Right renal pelvis (tissue), 4 donors: ENCODE measurements at places on chromosomes 12 and 14.

- no peak for DNase-seq
Measured at GRCh38 chr12:76085520-76085868, 1.0 kb upstream of the NAP1L1 start.

DNA sequence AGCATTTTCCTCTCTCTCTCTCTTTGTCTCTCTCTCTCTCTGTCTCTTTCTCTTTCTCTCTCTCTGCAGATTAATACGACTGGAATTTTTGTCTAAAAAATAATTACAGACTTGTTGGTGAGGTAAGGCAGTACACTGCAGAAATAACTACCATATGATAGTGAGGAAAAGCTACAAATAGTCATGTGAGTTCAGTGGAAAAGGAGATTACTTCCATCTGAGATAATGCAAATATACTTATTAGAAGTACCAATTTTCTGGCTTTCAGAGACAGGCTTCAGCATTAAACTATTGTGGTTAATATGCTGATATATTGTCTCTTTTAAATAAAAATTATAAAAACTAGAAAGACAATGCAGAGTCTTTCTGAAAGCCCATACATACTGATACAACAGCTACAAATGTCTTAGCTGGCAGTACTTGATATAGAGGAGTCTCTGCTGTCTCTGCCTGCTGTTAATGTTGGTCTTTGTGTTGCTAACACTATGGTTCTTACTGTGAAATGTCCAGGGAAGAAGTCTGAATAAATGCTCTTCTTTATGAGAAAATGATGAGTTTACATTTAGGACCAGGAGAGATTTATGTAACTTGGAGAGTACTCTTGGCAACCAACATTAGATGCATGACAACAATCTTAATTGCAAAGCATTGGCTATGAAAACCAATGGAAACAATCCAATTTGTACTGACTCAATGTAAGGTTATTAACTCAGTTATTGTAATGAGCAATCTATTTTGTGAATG is 167.0 kb downstream of the LRFN5 start:
- DNase-seq: no peak

DNA sequence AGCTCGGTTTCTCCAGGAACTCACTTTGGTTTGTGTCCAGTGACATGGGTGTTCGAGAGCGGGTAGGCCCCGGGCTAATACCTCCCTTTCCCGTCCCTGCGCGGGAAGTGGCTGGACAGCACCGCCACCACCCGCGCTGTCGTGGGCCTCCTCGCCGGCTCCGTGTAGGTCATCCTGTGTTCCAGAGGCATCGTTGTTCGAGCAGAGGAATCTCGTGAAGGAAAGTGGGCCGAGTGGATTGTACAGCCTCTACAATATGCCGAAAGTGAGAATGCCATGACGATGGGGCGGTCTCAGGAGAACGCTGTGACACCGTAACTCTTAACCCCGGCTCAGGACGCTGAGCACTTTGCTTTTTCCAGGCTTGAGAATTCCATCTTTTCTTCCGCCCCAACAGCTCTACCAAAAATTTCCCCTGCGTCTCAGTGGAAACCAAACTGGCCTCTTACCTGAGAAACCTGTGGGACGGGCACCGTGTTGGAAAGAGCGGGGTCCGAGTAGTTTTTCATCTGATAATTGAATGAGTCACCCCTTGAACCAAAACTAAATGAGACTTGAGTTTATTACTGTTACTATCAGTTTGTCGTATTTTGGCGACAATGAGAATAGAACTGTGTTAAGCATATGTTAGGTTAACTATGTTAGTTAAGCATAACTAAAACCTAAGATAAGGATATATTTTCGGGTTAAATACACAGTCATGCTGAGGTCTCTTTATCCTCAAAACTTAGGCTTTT is 510 bp downstream of the EIF2S1 start:
- DNase-seq: no peak

DNA sequence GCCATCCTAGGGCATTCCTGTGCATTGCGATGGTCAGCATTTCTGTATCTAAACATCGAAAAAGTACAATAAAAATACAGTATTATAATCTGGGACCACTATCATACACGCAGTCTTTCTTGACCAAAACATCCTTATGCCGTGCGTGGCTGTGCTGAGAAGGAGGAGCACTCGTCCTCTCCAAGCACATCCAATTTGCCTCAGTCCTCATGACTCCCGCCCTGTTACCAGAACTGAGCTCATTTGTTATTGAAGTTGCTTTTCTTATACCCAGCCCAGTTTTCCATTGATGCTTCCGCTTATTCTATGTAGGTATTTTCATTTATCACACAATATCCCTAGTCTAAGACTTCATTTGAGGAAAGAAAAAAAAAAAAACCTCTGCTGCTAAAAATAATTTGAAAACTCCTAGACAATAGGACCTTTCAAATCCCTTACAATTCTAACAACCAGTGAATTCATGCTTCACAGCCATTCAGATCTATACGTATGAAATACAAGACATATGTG is 236.9 kb upstream of the PLEKHG7 start:
- no peak for DNase-seq

- DNase-seq: no peak
Measured at GRCh38 chr14:52360831-52361230, 46.7 kb downstream of the PTGER2 start.

DNA sequence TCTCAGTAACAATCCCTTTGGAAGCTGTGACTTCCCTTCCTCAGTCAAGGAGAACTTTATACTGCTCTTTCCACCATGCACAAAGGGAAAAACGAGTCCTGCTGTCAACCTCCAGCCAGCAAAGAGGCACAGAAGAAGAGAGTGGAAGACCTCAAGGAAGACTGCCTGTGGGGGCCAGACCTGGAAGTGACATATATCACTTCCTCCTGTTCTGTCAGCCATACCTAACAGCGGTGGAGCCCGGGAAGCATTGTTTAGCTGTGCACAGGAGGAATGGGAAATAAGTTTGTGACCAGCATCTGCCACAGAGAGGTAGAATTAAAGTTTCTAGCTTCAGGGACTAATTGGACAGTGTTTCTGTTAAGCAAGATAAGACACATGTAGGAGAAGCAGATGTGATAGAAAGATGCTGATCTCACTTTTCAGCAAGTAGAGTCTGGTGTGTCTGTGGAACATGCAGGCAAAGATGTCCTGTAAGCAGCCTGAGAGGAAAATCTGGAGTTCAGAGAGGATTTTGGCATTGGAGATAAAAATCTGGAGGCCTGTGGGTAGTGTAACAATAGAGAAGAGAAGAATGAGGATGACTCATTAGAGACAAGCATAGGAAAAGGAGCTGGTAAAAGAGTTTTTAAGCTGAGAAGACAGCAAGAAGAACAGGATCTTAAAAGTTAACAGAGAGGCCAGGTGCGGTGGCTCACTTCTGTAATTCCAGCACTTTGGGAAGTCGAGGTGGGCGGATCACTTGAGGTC is 141.6 kb upstream of the CPSF6 start:
- DNase-seq: no peak

- no peak for DNase-seq
Measured at GRCh38 chr14:93566065-93566693, 135.4 kb downstream of the UNC79 start.

- no peak for DNase-seq
Measured at GRCh38 chr14:92264195-92264594, 58.8 kb upstream of the SLC24A4 start.

DNA sequence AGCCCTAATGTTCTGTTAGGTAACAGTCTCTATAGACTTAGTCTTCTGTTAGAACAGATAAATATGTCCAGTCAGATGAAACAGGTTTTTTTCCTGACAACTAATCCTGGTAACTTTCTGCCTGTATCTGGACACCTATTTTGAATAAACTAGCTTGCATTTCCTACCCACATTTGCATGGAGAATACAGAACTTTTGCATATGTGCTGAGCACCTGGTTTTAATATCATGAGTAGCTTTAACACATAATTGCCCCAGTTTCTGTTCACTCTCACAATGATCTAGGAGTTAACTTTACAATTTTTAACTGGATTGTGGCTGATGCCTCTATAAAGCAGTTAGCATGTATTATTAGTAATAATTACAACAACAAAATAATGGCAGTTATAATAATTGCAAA is 111.7 kb downstream of the KTN1 start:
- DNase-seq: no peak

GRCh38 chr12:102043928-102044327 is 17.9 kb downstream of the WASHC3 start:
- DNase-seq: no peak

DNA sequence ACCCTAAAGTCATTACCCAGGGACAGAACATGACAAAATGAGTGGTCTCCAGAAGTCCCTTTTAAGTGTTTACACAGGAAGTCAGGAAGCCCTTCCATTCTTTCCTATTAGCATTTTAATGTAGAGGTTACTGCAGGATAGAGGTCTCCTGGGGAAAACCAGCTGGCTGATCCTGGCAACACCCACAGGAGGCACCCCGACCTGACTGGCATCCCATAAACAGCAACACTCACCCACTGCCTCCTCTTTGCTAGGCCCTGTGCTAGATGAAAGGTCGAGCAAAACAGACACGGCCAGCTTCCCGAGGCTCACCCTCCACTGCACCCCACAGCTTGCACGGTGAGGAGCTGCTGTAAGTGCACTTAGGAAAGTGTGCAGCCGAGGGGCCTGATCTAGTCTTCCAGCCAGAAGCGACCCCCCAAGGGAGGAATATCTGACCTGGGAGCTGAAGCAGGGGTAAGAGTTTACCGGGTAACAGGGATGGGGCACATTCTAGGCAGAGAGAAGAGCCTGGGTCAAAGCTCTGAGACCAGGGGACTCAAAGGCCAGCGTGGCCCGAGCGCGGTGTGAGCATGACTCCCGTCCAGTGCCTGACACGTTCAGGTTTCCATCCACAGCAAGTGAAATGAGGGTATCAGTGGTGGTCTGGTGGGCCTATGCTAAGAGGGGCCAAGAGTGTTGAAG is 9.0 kb downstream of the DAZAP2 start:
- DNase-seq: no peak

DNA sequence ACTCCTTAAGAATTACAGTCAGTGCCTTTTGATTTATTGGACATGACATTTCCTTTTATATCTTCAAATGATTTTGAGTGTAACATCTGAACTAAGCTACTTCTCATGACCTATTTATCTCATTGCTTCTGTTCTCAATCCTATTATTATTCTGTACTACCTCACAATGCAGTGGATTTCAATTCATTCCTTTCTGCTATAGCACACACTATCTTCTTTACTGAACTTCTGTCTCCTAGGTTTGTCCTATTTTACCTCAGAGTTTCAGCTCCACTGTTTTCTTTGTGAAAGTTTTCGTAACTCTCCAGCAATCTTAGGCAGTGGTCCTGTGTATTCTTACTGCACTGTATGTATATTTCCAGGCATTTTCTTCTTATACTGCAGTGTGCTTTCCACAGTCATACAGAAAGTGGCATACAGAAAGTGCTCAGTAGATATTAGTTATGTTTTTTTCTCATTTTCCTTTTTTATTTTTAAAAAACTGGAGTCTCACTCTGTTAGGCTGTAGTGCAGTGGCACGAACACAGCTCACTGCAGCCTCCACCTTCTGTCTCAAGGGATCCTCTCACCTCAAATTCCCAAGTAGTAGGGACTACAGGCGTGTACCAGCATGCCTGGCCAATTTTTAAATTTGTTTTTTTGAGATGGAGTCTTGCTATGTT is 368.6 kb upstream of the RGS6 start:
- no peak for DNase-seq

GRCh38 chr12:46198913-46199312 is 69.9 kb downstream of the SLC38A1 start:
- DNase-seq: no peak

DNA sequence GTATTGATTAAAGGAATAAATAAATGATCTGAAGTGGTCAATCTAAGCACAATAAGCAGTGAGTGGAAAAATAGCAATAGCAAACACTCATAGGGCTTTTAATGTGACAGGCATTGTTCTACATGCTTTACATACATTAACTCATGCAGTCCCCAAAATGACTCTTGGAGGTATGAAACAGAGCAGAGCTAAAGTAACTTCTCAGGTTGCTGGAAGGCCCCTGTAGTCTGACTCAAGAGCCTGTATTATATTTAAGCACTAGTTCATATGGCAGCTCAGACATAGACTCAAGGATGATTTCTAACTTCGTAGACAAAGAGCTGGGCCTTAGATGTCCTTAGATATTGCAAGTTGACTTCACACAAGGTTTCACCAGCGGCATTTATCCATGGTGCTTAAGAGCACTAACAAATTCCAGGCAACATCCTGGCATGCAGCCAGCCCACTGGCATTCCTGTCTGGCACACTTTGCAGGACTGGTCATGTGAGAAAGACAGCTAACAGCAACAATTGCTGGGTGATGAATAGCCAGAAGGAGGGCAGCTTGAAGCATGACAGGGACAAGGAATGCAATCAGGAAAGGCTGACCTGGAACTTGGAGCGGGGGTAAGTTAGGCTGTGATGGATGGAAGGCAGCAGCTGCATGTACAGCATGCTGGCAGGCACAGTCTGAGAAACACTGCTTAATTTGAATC is 22.9 kb upstream of the KTN1 start:
- DNase-seq: peak; percentile 86

- no peak for DNase-seq
Measured at GRCh38 chr14:55850825-55851241, 267.4 kb upstream of the PELI2 start.

DNA sequence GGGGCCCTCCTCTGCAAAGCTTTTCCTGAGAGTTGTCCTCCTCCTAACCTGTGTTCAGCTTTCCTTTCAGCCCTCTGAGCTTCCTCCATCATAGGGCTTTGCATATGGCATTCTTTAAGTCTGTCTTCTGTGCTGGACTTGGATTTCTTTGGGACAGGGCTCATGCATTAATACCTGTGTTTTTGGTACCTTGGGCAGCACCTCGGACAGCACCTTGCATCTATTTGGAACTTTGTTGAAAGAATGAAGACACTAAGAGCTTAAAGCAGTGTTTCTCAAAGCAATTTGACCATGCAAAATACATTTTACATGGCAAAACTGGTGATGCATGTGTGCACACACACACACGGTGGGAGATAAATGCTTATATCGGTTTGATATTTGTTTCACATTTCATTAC is 115.0 kb upstream of the SRRM4 start:
- DNase-seq: peak; percentile 5

- no peak for DNase-seq
Measured at GRCh38 chr12:2335513-2335912, 282.7 kb downstream of the CACNA1C start.

DNA sequence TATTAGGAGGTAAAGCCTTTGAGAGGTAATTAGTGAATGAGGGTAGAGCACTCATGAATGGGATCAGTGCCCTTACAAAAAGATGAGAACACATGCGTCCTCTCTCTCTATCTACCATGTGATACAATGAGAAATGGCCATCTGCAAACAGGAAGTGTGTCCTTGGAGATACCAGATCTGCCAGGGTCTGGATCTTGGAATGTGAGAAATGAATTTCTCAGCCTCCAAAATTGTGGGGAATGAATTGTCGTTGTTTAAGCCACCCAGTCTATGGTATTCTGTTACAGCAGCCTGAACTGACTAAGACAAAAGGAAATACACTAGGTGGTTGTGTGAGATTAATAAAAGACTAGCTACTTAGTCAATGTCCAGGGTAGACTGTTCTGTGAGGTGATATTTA is 366.6 kb downstream of the NELL2 start:
- no peak for DNase-seq
